ENCODE measurements at places on chromosomes 5 and 9. TPM values are rescaled to one million over a fixed set of nuclear protein-coding genes. Genes with fewer than 3 reads are reported as not detected.

Gene STKLD1
- 0.24 TPM for total RNA-seq

Gene SV2C
- total RNA-seq = not detected

DNA sequence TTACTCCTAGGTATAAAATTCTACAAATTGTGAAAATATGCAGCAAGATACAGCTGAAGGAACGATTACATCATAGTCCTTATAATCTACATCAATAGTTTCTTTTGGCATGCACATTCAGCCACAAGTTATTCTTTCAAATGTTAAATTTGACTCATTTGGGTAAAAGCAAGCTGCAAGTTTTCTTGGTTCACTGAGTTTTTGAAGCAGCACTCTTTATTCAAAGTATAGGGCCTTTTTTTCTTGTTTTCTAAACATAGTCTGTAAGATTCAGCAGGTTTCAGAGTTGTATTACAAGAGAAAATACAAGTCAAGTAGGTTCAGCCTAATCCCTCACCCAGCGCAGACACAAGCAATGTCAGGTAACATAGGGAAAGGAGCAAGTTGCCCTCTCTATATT lies 981.5 kb downstream of the PTPRD start:
- H3K36me3 ChIP-seq = no peaks in the 10 kb centered on the region
- H3K27ac ChIP-seq = no peak overlapping the region
- no peak for DNase-seq
- H3K4me3 ChIP-seq = no peak overlapping the region
- no peaks in the 10 kb centered on the region for H3K27me3 ChIP-seq

GRCh38 chr5:68239487-68239886 lies 23.9 kb downstream of the PIK3R1 start:
- H3K27me3 ChIP-seq = no peaks in the 10 kb centered on the region
- H3K4me3 ChIP-seq = no peak overlapping the region
- no peak overlapping the region for H3K27ac ChIP-seq

Measured in CD8-positive, alpha-beta memory T cell (primary cell).